ENCODE measurements at places on chromosomes 4 and X.

DNA sequence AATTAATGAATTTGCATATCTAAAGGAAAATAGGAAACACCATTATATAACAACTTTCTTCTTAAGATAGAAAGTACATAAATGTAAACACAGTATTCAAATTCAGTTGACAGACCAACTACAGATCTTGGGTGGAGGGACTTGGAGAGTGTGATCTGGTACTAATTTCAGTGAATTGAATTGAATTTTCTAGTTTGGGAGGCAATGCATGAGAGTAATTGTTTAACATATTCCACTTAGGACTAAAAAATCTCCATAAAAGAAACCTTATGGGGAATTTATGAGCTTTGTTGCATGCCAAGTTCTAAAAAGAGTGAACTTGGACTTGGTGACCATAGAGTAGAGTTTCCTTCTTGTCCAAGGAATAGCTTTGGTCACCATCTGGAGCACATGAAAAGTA, 261.1 kb upstream of the TTC29 start:
- H3K36me3 ChIP-seq: no peaks in the 10 kb centered on the region
- H3K27me3 ChIP-seq: no peaks in the 10 kb centered on the region
- H3K4me1 ChIP-seq: no peaks in the 10 kb centered on the region

- no peak for DNase-seq
- no peaks in the 10 kb centered on the region for H3K27me3 ChIP-seq
- no peak overlapping the region for H3K4me3 ChIP-seq
- no peaks in the 10 kb centered on the region for H3K4me1 ChIP-seq
Measured at GRCh38 chr4:123997776-123998449, 601.3 kb downstream of the SPRY1 start.

DNA sequence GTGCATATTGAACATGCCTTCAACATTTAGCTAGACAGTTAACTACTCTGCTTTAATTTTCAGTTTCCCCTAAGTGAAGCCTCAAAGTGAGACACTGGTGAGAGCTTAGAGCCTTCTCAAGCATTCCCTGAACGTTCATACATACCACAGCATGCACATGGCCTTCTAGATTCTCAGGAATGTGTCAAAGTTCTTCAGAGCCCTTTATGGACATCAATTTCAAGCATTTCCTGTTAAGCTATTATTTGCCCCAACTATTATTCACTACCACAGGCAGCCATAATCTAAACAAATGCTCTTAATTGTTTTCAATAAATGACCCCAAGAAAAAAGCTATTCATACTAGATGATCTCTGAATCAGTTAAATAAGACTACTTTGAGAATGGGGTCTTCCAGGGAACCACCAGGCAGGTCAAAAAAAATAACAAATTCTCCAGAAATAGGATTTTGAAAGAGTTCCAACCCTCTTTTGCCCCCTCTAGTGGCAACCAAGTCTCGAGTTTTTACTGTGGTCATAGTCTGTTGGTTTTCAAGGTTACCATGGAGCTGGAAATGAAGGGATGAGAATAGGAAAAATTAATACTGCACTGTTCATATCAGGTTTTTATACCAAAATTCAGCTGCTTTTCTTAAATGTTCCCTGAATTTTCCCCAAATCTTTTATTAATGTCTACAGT, 235.4 kb downstream of the RAB28 start:
- DNase-seq: no peak
- no peaks in the 10 kb centered on the region for H3K27me3 ChIP-seq
- no peaks in the 10 kb centered on the region for H3K4me1 ChIP-seq
- H3K27ac ChIP-seq: no peak overlapping the region
- H3K4me3 ChIP-seq: no peak overlapping the region
- H3K36me3 ChIP-seq: no peaks in the 10 kb centered on the region

GRCh38 chrX:45761920-45762319, 561.2 kb upstream of the DIPK2B start:
- peak overlapping the region; percentile 79 for H3K27ac ChIP-seq
- H3K36me3 ChIP-seq: peaks cover 61% of the 10 kb centered on the region
- H3K27me3 ChIP-seq: no peaks in the 10 kb centered on the region
- H3K4me1 ChIP-seq: peaks cover 72% of the 10 kb centered on the region

DNA sequence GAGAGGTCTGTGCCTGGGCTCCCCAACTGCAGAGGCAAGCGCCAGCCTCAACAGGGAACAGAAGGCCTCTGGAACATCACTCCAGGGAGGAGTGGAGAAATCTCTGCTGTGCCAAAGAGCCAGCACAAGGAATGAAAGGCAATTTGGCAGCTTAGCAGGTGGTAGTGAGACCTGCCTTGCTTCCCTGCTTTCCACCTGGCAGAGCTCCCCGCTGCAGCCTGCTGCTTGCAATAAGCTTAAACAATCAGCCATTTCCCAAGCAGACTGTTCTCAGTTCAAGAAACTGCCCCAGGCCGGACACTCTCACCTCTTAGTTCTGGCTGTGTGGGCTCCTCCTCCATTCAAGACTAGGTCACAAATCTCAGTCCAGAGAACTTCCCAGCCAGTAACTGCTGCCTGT, 370.6 kb downstream of the MAGEB5 start:
- no peaks in the 10 kb centered on the region for H3K4me1 ChIP-seq
- no peak overlapping the region for H3K27ac ChIP-seq
- no peaks in the 10 kb centered on the region for H3K36me3 ChIP-seq
- H3K27me3 ChIP-seq: no peaks in the 10 kb centered on the region
- no peak for DNase-seq

- H3K4me1 ChIP-seq: peaks cover 31% of the 10 kb centered on the region
- H3K36me3 ChIP-seq: no peaks in the 10 kb centered on the region
- H3K27me3 ChIP-seq: peaks cover 2% of the 10 kb centered on the region
- no peak for DNase-seq
Measured at GRCh38 chr4:38615847-38616246, 48.2 kb upstream of the KLF3 start.

DNA sequence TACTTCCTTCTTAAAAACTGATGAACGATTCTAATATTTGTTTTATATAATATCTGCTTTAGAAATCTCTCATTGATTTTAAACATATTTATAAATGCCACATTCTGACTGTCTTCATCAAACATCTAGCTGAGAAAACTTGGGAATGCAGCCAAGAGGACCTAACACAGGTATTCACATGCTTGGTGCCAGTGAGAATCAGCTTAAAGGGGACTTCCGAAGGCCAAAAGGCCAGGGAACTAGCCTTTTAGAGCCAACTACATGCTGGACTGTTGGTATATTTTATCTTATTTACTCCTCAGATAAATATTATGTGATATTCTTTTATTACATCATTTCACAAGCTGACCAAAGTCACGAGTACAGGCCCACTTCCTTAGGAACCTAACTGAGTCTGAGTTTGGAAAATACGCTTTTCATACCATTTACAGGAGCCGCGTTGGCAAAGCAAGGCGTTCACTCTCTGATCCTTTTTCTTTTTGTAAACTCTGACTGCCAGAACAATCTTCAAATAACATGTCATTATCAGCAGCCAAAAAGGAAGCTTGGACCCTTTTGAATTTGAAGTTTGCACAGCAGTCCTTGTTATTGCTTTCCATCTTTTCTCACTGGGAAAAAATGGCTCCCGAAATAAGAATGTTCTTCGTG, 41.1 kb upstream of the PDLIM3 start:
- no peak overlapping the region for H3K27ac ChIP-seq
- peaks cover 11% of the 10 kb centered on the region for H3K27me3 ChIP-seq
- no peak overlapping the region for H3K4me3 ChIP-seq
- no peak for DNase-seq

GRCh38 chr4:30429813-30430761, 290.1 kb upstream of the PCDH7 start:
- H3K4me3 ChIP-seq: no peak overlapping the region
- DNase-seq: no peak
- no peaks in the 10 kb centered on the region for H3K4me1 ChIP-seq
- H3K36me3 ChIP-seq: no peaks in the 10 kb centered on the region
- no peaks in the 10 kb centered on the region for H3K27me3 ChIP-seq

DNA sequence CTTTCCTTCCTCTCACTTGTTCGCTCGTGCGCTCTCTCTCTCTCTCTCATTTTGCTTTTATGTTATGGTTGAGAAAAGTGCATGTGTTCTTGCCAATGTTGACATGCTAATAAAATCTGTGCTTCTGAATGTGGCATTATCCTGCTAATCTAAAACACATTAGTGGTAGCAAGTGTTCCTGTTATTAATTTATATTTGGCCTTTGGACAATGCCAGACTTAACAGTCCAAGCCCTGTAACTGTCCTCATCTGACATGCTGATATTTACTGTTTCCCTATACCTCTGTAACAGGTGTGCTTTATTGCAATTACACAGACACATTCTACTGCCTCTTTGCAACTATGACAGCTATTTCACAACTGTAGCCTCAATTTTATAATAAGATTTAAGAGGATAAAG, 2.7 kb downstream of the PPARGC1A start:
- no peaks in the 10 kb centered on the region for H3K36me3 ChIP-seq
- no peak for DNase-seq
- H3K27ac ChIP-seq: no peak overlapping the region
- H3K4me3 ChIP-seq: no peak overlapping the region

- no peaks in the 10 kb centered on the region for H3K27me3 ChIP-seq
- H3K36me3 ChIP-seq: no peaks in the 10 kb centered on the region
- no peak overlapping the region for H3K27ac ChIP-seq
Measured at GRCh38 chrX:12443534-12444098, 305.3 kb downstream of the FRMPD4 start.

DNA sequence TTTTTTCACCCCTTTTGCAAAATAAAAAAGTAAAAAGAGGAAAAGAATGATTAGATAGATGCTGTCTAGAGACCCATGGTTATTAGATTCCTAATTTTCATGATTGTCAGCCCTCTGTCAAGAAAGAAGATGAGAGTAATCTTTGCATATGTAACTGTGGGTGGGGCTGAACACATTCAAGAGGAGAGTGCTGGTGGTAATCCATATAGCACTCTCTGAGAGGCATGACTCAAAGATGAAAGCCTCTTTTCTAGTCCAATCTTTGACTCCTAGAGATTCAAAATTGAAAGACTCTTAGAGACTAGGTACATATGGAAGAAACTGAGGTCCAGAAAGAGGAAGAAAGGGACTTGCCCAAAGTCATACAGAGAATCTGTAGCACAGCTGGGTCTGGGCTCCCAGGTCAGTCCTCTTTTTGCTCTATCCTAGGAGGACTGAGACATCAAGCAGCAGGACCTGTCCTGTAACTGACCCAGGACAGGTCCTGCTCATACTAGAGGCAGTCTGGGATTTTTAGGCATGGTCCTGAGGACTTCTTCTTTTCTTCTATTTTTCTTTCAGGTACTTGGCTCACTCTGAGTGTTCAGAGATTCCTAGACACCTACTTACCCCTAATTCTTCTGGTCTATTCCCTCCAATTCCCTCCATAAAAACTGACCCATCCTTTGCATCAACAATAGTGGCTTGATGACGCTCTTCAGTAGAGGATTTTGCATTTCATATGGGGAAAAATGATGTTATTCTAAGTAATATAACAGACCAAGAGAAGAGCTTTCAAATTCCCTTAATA, 23.8 kb downstream of the VSIG4 start:
- peaks cover 39% of the 10 kb centered on the region for H3K36me3 ChIP-seq
- no peaks in the 10 kb centered on the region for H3K27me3 ChIP-seq
- DNase-seq: no peak
- peaks cover 95% of the 10 kb centered on the region for H3K4me1 ChIP-seq
- peak overlapping the region; percentile 68 for H3K4me3 ChIP-seq

- peaks cover 4% of the 10 kb centered on the region for H3K27me3 ChIP-seq
- no peak for DNase-seq
- no peaks in the 10 kb centered on the region for H3K36me3 ChIP-seq
- H3K4me1 ChIP-seq: no peaks in the 10 kb centered on the region
- H3K4me3 ChIP-seq: no peak overlapping the region
Measured at GRCh38 chrX:18691431-18691830, 16.0 kb upstream of the PPEF1 start.

- H3K27me3 ChIP-seq: peaks cover 4% of the 10 kb centered on the region
- no peaks in the 10 kb centered on the region for H3K36me3 ChIP-seq
- DNase-seq: no peak
- H3K4me1 ChIP-seq: no peaks in the 10 kb centered on the region
- H3K27ac ChIP-seq: no peak overlapping the region
- H3K4me3 ChIP-seq: no peak overlapping the region
Measured at GRCh38 chrX:153626863-153627674, 19.9 kb upstream of the DUSP9 start.

- DNase-seq: no peak
- peaks cover 9% of the 10 kb centered on the region for H3K36me3 ChIP-seq
- no peak overlapping the region for H3K27ac ChIP-seq
Measured at GRCh38 chrX:63488546-63489373, 137.6 kb upstream of the SPIN4 start.

GRCh38 chrX:23811656-23812055, 28.7 kb downstream of the SAT1 start:
- no peaks in the 10 kb centered on the region for H3K36me3 ChIP-seq
- no peak overlapping the region for H3K4me3 ChIP-seq
- H3K4me1 ChIP-seq: no peaks in the 10 kb centered on the region
- DNase-seq: no peak
- no peak overlapping the region for H3K27ac ChIP-seq
- peaks cover 6% of the 10 kb centered on the region for H3K27me3 ChIP-seq

DNA sequence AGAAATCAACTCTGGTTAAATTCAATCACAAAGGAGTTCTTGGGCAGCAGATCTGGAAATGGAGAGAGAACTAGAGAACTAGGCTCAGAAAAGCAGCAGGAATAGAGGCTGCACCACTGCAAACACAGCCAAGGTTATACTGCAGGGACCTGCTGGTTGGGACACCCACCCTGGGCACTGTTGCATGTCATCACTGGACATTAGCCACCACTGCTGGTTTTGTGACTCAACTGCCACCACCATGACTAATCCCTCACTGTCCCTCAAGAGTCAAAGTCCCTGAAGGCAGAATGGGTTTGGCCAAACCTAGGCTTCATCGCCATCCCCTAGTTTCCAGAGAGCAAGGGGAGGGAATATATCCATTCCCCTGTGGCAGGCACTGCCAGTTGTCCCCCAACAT, 38.1 kb upstream of the IRAK1 start:
- peaks cover 54% of the 10 kb centered on the region for H3K4me1 ChIP-seq
- no peak overlapping the region for H3K27ac ChIP-seq
- no peak for DNase-seq
- H3K36me3 ChIP-seq: peaks cover 43% of the 10 kb centered on the region
- H3K27me3 ChIP-seq: no peaks in the 10 kb centered on the region

DNA sequence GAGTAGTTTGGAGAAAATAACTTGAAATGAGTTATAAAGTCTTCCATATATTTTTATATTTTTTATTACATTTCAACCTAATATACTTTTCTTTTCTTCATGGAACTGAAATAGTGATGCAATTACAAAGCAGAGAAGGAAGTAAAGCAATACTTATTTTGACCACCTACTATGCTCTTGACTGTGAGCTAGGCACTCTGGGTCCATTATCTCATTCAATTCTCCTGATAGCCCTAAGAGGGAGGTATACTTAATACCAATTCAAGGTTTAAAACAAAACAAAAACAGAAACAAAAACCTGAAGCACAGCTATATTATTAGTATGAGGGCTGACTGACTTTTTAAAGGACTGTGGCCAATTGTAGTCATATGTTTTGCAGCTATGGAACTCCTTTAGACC, 193.5 kb downstream of the MAD2L1 start:
- no peaks in the 10 kb centered on the region for H3K36me3 ChIP-seq
- no peak overlapping the region for H3K27ac ChIP-seq
- DNase-seq: no peak

DNA sequence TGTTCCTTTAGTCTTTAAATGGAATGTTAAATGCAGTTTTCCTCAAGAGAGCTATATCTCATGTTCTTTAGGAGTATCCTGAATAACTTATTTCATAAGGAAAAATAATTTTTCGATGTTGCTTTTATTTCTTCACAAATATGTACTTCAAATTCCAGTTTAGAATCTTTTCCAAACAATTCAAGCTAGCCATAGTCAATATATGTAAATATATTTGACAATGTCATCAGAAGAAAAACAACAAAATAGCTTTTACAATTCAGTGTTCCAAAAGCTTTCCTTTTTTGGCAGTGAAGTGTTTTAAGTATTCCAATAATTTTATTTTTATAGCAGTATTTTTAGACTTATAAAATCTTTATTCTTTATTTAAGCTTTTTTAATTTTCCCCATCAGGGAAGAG, 1532.0 kb downstream of the PCDH18 start:
- no peak overlapping the region for H3K27ac ChIP-seq
- H3K4me3 ChIP-seq: no peak overlapping the region
- no peaks in the 10 kb centered on the region for H3K36me3 ChIP-seq
- H3K4me1 ChIP-seq: no peaks in the 10 kb centered on the region
- H3K27me3 ChIP-seq: no peaks in the 10 kb centered on the region

All from activated CD4-positive, alpha-beta memory T cell treated with anti-CD3 and anti-CD28 coated beads, Interleukin-2, amount 10 ng/mL, durations not matched to agents 7 days and 5 days (primary cell).